Endothelial cell (in vitro differentiated cells): ENCODE measurements at places on chromosomes 4 and X. TPM values are rescaled to one million over a fixed set of nuclear protein-coding genes. Genes with fewer than 3 reads are reported as not detected.

GRCh38 chrX:126847143-126847542 is 27.6 kb downstream of the PRR32 start:
- DNase-seq: no peak

GRCh38 chr4:42910459-42910858 is 17.9 kb downstream of the GRXCR1 start:
- DNase-seq: no peak

- DNase-seq: no peak
Observed at GRCh38 chr4:189511581-189511980, 429.1 kb upstream of the FRG1 start.

RTL5 gene
- total RNA-seq: 8.5 TPM

AFF2 gene
- total RNA-seq: 9.3 TPM

- no peak for DNase-seq
Observed at GRCh38 chr4:152342293-152342692, 193.6 kb downstream of the FBXW7 start.

DNA sequence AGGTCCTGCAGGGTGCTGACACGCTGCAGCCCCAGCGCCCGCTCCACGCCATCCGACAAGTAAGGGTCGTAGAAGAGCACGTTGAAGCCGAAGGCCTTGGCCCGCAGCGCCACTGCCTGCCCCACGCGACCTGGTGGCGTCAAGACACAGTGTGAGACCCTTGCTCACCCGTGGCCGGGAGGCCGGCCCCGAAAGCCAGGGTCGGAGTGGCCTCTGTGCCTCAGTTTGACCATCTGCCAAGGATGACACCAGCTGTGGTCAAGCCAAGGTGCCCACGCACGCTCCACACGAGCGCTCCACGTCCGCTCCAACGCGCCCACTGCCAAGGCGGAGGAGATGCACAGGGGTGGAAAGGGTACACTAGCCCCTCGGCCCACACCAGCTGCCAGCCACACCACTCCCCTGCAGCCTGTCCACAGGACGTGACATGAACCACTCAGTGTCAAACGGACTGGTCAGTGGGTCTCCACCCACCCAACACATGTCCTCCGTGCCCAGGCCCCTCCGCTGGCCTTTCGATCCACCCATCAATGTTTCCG is 32.8 kb downstream of the CTBP1 start:
- DNase-seq: no peak

GRCh38 chr4:90904021-90904420 is 776.8 kb downstream of the CCSER1 start:
- no peak for DNase-seq

- DNase-seq: peak; percentile 66
Observed at GRCh38 chr4:8110071-8110986, 48.3 kb downstream of the ABLIM2 start.

TLR2 gene
- not detected for total RNA-seq

- DNase-seq: no peak
Observed at GRCh38 chr4:153450544-153450917, 15.6 kb upstream of the TMEM131L start.

DNA sequence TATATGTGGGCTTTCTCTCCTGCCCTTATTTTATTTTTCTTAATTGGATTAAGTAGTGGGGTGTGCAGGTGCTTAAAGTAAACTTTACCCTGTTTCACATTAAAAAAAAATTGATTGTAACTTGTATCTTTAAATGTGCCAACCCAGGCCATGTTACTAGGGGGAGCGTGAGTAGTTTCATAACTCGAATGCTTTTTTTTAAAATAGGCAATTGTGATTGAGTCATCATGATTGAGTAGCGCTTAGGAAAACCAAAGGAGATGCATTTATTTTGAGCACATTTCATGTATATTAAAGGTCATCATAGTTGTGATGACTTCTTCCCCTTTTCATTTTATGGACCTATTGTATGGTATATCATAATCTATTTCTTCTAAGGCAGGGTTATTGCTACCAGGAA is 32.2 kb downstream of the GPAT3 start:
- DNase-seq: no peak

- no peak for DNase-seq
Observed at GRCh38 chr4:155687380-155687982, 20.8 kb downstream of the GUCY1A1 start.

UGT2B17 gene
- total RNA-seq: not detected

DNA sequence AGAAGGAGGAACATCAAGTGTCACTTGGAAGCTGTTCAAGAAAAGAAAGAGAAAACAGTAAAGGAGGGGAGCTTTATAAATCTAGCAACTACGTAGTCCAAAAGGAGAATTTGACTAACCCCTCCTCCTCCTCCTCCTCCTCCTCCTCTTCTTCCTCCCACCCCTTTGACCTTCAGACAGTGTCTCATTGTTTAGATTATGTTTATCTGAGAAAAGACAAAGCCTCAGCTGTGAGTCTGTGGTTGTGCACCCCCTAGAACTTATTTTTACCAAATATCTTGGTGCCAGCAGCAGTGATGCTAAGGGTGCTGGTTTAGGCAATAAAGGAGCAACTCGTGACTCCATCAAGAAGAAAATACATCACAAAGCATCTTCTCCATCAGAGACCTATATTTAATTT is 68.9 kb upstream of the BMP2K start:
- no peak for DNase-seq

DNA sequence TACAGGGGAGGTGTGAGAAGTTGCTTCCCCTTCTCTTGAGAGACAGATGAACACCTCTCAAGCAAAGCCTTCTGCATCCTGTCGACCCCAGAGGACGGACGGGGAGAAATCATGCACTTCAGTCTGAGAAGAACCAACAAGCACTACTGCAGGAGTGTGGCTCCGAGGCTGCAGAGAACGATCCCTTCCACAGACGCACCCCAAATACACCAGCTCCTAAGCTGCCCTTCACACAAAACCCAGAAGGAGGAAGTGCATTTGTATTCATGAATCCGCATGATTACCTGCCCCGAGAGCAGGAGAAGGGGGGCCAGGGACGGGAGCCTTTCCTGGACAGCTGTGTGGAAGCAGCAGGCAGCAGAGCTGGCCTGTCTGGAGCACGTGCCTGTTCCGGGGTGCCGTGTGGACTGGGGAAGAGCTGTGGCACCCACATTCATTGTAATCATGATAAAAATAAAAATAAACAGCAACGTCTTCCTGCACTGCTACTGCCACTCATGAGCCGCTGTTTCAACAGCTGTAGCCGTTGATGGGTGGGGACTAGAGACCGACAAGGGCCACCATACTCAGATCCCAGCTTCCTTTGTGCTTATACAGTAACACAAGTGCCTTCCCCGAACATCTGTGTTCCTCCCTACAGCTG is 42.9 kb downstream of the ACSL1 start:
- no peak for DNase-seq

- DNase-seq: no peak
Observed at GRCh38 chr4:16706251-16706650, 192.2 kb downstream of the LDB2 start.

DNA sequence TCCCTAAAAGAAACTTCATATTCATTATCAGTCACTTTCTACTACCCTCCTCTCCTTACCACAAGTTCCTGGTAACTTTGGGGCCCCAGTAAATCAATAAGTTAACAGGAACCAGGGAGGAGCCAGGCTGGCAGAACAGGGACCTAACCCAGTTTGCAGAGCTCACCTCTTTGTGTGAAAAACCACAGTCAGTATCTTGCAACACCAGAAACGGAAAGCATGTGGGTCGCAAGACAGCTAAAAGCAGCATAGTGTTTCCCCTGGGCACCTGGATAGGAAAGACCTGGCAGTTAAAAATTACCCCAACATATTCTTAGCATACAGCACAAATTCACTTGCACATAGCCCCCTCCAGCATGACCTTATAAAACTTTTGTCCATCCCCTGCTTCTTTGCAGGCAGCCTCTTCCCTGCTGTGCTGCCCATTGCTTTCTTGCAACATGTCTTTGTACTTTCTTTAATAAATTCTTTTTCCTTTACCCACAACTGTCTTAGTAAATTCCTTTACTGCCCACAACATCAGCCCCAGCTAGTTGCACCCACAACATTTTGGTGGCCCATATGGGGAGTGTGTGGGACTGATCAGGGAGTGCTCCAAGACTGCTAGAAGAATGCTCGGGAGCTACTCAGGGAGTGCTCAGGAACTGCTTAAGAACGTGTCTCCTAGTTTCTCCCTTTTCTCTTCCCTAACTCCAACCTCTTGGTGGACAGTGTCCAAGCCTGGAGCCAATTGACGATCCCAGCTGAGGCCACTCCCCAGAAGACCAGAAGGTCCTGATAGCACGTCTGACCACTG is 83.4 kb downstream of the MSN start:
- DNase-seq: no peak

DNA sequence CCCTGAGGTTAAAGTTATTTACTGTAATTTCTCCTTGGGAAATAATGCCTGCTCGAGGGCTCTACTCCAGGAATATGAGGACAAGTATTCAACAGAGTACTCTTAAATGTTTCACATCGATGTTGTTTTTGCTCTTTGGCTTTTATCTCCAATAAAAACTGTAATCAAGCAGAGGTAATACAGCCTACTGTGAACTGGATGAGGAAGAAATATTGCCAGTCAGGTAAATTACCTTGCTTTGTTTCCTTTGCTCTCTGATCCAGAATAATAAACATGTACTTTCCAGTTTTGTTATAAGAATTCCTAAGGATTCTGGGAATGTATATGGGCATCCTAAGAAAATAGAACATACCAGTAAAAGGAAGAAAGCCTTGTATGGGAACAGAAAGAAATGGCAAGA is 60.4 kb downstream of the FNIP2 start:
- no peak for DNase-seq

GRCh38 chr4:52657292-52657617 is 1.8 kb downstream of the USP46 start:
- DNase-seq: peak; percentile 9

DNA sequence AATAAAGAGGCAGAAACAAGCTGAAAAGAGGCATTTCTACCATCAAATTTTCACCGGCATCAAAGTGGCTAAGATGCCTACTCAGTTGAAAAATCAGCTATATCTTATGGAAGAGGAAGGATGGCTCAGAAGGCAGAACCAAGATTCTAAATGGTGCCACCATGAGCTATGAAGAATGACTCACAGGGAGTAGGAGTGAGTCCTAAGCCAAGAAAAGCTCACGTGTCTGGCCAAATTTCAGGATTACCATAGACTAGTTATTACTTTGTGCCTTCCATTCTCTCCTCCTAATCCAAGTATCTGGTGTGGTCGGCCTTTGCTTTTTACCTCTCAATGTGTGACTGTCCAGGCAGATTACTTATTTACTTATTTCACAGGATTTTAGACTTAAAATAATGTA is 54.8 kb downstream of the BMP3 start:
- no peak for DNase-seq

DNA sequence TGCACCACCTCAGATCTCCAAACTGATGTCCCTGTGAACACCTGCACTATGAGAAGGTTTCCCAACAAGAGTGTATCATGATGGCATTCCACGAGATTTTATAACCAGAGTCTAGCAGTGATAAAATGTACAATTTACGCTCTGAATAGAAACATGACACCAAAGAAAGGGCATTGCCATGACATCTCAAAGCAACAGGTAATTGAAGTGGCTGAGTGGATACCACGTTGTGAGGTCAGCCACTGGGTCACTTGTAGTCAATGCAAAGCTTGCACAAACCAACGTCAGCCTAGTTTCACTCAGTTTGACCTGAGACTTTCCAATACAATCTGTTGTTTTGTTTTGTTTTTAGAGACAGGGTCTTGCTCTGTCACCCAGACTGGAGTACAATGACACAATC is 15.0 kb upstream of the SLC25A5 start:
- no peak for DNase-seq

DNA sequence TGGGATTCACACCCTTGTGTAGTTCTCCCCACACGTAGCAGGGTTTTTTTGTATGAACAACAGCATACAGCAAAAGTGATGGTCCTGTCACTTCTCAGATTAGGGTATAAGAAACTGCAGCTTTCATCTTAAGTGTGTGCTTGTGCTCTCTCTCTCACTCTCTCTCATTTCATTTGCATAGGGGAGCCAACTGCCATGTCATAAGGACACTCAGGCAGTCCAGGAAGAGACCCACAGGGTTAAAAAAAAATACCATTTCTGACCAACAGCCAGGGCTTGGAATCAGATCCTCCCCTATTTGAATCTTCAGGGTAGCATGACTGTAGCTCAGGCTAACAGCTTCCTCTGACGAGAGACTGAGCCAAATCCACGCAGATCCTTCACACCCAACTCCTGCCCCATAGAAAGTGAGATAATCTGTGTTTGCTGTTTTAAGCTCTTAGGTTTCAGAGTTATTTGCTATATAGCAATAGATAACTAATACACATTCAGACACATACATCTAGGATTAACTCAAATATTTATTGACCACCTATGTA is 331.2 kb downstream of the PAPSS1 start:
- no peak for DNase-seq

DNA sequence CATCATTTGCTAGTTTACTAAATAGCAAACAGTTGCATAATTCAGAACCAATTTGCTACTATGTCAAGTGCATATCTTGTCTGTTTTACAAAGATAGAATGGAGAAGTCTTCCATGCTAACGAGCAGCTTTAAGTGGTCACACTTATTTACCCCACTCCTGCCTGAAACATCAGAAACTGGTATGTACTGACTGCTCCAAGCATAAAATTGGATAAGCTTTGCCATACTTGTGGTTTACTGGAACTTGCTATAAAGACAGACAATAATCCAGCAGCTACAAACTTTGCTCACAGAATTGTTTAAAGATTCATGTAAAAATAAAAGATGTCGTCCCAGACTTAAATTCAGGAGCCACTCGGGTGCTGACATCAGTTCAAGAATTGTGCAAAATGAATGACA is 13.3 kb upstream of the CDKL2 start:
- DNase-seq: no peak

DNA sequence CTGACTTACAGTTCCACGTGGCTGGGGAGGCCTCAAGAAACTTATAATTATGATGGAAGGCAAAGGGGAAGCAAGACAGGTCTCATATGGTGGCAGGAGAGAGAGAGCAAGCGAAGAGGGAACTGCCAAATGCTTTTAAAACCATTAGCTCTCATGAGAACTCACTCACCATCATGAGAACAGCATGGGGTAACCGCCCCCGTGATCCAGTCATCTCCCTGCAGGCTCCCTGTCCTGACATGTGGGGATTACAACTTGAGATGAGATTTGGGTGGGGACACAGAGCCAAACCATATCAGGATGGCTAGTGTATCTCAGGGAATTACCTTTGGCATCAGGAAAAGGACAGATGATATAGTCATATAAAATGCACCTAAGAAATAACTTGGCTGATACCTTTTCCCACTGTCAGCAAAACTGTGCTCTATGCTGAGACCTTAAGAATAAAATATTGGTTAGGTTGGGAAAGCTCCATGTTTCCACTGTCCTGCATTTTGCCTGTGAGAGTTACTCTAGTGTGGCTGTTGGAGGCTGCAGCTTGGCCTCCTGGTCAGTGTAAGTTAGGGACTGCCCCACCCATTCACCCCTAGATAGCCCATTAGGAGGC is 110.3 kb downstream of the UCHL1 start:
- DNase-seq: no peak

DCAF4L1 gene
- 0.44 TPM for total RNA-seq
